ENCODE measurements at places on chromosomes 12 and 14.

GRCh38 chr14:62071039-62071438 is 308.8 kb downstream of the SNAPC1 start:
- DNase-seq: no peak

DNA sequence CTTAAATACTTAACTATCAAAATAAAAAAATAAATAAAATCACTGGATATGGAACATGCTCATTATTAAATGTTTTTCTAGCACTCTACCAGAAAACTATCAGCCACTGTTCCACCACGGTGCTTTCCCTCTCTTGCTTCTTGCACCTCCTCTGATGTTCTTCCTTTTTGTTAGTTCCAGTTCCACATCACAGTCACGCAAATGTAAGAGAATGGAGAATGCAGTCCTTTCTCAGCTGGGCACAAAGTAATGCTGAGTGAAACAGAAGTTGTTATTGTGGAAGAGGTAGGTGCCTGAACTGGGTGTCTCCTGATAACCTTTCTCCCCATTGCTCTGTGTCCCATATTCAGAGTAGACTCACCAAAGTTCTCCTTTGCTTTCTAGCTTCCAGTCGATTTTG is 1116.9 kb upstream of the TMEM132C start:
- DNase-seq: no peak

- DNase-seq: no peak
Observed at GRCh38 chr14:31788340-31788739, 227.1 kb downstream of the NUBPL start.

DNA sequence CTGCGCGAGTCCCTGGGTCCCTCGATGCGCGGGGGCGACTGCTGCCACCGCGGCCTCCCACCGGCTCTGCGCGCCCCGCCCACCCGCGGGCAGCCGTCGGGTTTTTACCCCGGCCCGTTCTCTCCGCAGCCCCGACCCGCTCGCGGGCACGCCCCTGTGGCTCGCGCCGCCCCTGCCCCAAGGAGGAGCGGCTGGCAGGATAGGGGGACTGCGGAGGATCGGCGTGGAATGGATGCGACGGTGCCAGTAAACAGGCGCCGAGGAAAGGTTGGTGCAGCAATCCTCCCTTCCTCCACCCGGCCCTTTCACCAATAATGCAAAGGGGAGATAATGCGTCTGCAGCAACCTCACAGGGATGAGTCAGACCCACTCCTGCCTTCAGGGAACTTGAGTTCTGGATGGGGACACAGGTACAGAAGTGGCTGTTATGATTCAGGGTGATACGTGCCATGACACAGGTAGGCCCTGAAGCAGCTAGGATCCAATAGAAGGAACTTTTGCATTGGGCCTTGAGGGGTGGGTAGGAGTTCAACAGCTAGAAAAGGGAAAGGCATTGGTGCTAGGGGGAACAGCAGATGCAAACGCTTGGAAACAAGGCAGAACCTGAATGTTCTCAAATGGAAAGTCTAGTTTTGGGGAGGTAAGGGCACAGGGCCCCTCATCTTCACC is 554 bp upstream of the DEGS2 start:
- no peak for DNase-seq

- no peak for DNase-seq
Observed at GRCh38 chr12:93360688-93361087, 17.0 kb upstream of the NUDT4 start.
